Breast epithelium (tissue), 4 donors: ENCODE measurements at places on chromosomes 12 and 14. TPM values are rescaled to one million over a fixed set of nuclear protein-coding genes. Genes with fewer than 3 reads are reported as not detected.

DNA sequence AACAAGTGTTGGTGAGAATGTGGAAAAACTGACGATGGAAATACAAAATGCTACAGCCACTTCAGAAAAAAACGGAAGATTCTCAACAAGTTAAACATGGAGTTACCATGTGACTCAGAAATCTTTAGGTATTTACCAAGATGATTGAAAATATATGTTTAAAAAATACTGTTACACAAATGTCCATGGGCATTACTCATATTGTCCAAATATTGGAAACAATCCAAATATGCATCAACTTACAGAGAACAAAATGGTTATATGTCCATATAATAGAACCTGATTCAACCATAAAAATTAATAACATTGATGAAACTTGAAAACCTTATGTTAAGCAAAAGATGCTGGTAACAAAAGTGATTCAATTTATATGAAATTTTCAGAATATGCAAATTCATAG is 1057.7 kb upstream of the TMEM132C start:
- DNase-seq: no peak

DNA sequence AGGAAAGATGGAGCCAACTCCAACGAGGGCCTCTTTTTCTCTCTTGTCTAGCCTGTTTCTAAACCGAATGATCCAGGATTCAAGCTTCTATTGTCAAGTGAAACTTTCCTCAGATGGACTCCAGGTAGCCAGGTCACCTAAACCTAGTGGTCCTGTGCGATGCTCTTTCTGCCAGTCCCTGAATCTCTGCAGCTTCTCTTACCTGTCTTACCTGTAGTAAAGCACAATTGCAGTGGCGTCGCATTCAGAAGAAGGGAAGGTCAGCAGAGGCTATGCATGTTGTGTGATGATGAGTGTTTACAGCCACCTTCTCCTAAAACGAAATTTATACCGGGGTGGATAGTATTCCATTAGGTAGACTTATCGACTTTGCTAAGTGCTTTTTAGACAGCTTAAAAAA is 47.4 kb upstream of the TRAF3 start:
- DNase-seq: no peak

DNA sequence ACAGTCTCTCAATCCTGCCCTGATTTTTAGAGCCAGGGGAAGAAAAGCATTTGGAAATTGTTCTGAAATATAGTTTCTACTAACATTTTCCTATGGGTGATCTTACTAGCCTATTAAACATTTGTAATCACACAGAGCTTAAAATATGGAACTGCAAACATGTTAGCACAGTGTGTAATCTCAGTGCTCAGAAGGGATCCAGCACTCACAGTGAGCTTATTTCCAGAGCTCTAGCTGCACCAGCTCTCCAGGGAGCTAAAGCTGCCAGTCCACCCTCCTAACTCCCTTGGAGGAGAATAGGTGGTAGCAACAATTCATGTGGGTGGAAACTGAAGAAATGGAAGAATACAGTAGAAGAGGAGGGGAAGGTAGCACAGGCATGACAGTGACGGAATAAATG is 64.9 kb upstream of the SYT1 start:
- DNase-seq: no peak

Gene KCNC2
- total RNA-seq: not detected

- DNase-seq: no peak
Measured at GRCh38 chr12:62846491-62846890, 88.5 kb downstream of the PPM1H start.
